Type B pancreatic cell (in vitro differentiated cells): ENCODE measurements at places on chromosomes 16 and 17. TPM values are rescaled to one million over a fixed set of nuclear protein-coding genes. Genes with fewer than 3 reads are reported as not detected.

DNA sequence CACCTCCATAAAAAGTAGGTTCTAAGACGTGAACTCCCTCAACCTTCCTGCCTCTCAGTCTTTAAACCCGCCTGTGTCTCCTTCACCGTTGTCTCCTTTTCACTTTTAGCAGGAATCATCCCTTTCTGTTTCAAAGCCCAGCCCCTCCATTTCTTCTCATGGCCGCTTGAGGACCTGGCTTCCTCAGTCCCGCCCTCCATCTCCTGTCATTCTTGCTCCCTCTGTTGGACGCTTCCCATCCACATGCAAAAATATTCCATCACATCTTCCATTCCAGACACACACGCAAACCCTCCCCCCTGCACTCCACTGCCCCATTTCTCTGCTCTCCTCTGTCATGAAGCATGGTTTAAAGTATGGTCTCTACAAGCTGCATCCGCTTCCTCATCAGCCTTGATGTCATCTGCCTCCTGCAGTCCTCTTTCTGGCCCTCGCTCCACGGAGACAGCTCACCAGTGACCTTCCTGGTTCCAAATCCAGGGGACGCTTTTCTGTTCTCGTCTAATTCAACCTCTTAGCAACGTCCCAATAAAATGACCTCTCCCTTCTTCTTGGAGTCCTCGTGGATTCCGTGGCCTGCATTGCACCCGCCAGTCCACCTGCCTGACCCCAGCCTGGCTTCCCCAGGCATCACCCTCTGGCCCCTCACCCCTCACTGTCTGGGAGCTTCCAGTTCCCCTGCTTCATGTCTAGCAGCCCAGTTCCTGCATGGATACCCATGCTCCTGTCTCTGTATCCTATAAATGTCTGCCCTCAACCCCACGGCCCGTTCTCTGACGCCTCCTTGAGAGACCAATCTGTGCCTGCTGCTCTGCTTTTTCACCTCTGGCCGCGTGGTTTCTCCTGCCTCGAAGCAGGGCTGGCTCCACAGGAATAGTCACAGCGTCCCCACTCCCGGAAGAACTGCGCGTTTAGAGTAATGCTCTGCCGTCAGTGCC is 26.2 kb downstream of the ANKRD40 start:
- DNase-seq, result no peak

GRCh38 chr16:55076053-55076452 is 145.4 kb downstream of the IRX5 start:
- no peak for DNase-seq

SLFN13 gene
- 14.3 and 17.1 TPM in 2 replicates for total RNA-seq

DNA sequence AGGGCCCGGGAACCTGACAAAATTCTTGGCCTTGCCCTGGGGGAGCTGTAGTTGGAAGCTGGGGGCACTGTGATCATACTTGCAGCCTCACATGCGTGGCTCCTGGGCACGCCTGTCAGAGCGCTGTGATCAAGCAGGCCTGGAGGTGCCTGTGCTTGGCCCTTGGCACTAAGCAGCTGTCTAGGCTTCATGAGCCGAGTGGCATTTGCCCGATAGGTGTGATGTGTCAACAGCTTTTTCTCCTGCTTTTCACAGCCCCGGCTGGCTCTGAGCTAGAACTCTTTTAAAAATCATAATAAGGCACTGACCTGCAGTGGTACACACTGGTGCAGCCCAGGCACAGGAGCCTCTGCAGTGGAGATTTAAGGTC is 113.8 kb downstream of the SOCS1 start:
- DNase-seq, result no peak

DNA sequence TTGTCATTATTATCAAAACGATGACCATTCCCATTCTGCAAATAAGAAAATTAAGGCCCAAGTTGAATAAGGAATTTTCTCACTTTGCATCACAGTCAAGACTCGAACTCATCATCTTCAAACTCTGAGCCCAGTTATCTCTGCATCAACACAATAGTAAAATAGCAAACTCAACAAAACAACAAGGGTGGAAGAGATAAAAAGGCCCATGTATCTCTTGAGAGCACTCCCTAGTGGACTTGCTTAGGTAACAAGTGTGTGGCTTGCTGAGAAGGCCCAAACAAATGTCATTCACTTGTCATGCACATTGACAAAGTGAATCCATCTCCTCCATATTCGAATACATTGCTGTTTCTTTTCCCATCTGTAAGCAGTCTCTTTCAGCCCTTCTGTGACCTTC is 412.0 kb upstream of the MAF start:
- DNase-seq, result no peak
